ENCODE measurements at places on chromosomes 1 and 21. TPM values are rescaled to one million over a fixed set of nuclear protein-coding genes. Genes with fewer than 3 reads are reported as not detected.

CR1 gene
- polyA plus RNA-seq, result 0.79 TPM

ACTN2 gene
- 2.6 TPM for polyA plus RNA-seq

TSSK3 gene
- 2.8 TPM for polyA plus RNA-seq

RGS7 gene
- 0.43 TPM for polyA plus RNA-seq

TMIGD3 gene
- polyA plus RNA-seq, result 0.51 TPM

ARMH1 gene
- 6.3 TPM for polyA plus RNA-seq

NEXN gene
- polyA plus RNA-seq, result 34.3 TPM

LRRC38 gene
- polyA plus RNA-seq, result not detected

DCDC2B gene
- polyA plus RNA-seq, result 1.6 TPM

INSRR gene
- polyA plus RNA-seq, result 0.05 TPM

BLACAT1 gene
- polyA plus RNA-seq, result 4.3 TPM

C8B gene
- polyA plus RNA-seq, result 0.09 TPM

DR1 gene
- polyA plus RNA-seq, result 65.8 TPM

TMEM82 gene
- polyA plus RNA-seq, result not detected

DNA sequence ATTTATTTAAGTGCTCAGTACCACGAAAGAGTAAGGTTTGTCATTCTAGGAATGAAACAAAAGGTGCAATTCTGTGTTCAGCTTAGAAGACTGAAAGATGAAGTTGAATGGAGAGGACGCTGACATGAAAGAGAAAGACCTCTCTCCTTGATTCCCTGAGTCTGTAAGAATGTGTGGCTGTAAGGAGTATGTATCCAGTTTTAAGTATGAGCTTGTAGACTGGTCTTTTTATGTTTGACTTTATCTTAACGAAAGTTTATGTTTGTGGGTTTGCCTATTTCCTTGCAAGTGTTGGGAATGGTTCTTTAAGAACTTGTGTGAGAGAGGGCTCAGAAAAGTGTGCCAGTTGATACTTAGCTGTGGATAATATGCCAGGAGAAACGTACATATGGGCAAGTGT lies 1.4 kb downstream of the CHD1L start:
- no peak for DNase-seq

DNA sequence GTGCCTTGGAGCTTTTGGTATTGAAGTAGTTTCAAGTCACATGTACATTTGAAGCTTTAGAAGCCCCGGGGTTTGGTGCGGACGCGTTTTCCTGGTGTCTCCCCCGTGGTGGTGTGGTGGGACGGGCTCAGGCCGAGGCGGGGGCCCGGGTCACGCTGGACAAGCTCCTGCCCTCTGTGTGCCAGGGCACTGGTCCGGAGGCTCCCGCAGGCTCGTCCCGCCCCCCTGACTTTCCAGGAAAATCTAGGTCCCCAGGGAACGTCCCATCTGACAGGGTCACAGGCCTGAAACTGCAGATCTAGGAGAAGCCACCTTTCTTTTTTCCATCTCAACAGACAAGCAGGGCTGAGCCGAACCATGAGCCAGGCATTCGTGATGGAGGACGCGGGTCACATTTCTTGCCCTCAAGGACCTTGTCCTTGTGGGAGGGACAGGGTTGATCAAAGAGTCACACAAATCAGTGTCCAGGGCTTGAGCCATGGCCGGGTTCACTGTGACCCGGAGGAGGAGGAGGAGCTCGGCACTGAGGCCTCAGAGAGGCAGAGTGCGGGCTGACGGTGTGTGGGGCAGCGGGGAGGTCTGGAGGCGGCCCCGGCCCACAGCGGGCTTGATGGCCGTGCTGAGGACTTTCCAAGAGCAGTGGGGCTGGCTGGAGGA lies 1.6 kb downstream of the DMRTB1 start:
- no peak for DNase-seq

- DNase-seq, result no peak
Observed at GRCh38 chr1:171834821-171835220, 6.5 kb upstream of the DNM3 start.

DNA sequence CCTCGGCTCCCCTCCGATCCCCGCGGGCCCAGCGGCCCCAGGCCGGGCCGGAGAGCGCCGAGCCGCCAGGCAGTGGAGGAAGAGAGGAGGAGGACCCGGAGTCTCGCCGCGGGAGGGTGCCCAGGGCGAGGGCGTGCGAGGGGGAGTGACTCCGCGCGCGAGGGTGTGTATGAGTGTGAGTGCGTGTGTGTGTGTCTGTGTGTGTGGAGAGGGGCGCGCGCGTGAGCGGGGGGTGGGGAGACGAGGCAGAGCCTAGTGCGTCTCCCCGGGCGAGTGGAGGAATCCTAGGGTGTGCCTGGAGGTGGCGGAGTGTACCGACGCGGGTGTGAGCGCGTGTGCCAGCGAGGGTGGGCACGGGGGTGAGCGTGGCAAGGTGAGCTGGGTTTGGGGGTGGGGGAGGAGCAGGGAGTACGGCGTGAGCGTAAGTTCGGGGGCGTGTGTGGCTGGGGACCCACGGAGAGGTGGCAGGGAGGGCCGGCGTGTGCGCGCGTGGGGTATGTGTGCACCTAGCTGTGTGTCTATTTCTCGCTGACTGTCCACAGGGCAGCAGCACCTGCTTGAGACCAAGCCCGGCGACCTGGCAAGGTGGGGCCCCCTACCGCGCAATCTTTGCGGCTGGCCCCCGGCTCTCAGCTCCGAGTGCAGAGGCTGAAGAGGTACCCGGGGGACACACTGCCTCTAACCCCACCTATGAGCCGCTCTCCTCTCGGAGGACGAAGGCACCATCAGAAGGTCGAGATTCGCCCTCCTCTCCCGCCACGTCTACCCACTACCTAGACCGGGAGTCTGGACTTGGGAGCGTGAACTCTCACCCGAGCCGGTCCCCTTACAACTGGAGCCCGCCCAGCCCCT lies 784 bp upstream of the KCND3 start:
- DNase-seq, result peak; percentile 83

DNA sequence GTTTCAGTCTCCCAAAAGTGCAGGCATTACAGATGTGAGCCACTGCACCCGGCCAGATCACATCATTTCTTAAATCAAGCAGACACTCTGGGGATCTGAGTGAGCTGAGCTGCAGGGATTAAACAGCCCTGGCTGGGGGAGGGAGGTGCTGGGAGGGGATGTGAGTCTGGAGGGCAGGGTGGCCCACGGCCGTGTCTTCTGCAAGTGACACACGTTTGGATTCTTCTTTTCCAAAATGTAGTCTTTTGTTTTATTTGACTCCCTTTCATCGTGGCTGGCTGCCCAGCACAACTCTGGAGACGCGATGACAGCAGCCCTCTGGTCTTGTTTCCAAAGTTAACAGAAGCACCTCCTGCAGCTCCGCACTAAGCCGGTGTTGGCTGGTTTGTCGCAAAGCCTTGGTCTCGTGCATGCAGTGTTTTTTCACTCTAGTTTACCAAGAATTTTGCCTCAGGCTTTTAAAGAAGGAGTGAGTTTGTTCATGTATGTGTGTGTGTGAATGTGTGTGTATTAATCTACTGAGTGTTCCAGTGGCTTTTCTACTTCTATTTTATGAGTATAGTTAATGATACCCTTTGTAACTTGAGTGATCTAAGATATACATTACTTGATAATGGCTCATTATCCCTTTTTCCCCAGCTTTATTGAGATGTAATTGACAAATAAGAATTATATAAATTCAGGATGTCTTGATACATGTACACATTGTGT lies 2.8 kb upstream of the KRTAP10-5 start:
- peak; percentile 11 for DNase-seq

DNA sequence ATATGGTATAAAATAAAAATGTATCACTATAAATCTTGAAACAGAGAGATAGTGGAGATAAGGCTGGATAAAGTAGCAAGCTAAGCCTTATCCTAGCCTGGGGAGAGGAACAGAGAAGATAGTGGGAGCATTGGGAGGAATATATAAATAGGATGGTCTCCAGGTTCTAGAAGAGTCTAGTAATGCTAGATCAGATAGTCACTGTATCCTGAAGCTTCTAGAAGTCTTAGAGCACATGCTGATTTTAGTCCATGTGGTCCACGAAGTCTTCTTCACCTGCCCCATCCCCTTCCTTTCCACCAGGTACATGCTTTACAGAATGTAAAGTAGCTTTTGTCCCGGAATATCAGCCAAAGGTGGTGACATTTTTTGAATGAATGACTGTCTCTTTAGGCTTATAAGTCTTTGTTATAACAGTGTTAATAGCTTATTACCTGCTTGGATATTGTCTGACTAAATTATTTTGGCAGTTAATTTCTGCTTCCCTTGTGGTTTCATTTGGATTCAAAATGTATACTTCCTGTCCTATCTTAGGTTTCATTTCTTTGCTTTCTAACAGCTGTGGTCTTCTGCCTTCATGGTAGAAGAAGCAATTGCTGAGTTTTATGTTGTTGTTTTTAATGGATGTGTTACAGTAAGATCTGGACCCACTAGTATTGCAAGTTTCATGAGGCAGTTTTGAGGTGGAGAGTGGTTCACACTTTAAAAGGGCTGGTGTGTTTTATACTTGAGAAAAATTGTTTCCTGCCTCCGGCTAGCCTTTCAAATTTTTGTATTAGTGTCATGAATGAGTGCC lies 5.9 kb downstream of the SMG7 start:
- DNase-seq, result no peak

- DNase-seq, result no peak
Observed at GRCh38 chr1:45998020-45998617, 134.3 kb downstream of the PIK3R3 start.

GRCh38 chr21:38680401-38680800 lies 125.3 kb upstream of the ETS2 start:
- DNase-seq, result no peak

GRCh38 chr1:59199719-59200376 lies 97.0 kb upstream of the FGGY start:
- DNase-seq, result no peak

DNA sequence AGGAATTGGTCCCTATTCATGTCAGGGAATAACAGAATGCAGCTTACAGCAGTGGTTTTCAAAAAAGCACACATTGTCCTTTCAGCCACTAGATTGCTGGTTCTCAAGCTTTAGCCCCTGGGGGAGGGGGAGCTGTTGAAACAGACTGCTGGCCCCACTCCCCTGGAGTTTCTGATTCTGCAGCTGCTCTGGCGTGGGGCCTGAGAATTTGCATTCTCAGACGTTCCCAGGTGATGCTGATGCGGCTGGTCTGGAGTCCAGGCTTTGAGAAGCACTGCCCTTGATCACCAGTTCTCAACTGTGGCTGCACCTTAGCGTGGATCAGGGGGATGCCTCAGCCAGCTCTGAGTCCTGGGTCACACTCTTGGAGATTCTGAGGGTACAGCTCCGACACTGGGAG lies 62.7 kb upstream of the LAPTM5 start:
- DNase-seq, result no peak

GRCh38 chr1:2823921-2824610 lies 22.6 kb upstream of the TTC34 start:
- DNase-seq, result no peak

- no peak for DNase-seq
Observed at GRCh38 chr1:27001570-27002360, 8.3 kb downstream of the TRNP1 start.

GRCh38 chr1:33630686-33631085 lies 158.2 kb downstream of the ZSCAN20 start:
- no peak for DNase-seq

DNA sequence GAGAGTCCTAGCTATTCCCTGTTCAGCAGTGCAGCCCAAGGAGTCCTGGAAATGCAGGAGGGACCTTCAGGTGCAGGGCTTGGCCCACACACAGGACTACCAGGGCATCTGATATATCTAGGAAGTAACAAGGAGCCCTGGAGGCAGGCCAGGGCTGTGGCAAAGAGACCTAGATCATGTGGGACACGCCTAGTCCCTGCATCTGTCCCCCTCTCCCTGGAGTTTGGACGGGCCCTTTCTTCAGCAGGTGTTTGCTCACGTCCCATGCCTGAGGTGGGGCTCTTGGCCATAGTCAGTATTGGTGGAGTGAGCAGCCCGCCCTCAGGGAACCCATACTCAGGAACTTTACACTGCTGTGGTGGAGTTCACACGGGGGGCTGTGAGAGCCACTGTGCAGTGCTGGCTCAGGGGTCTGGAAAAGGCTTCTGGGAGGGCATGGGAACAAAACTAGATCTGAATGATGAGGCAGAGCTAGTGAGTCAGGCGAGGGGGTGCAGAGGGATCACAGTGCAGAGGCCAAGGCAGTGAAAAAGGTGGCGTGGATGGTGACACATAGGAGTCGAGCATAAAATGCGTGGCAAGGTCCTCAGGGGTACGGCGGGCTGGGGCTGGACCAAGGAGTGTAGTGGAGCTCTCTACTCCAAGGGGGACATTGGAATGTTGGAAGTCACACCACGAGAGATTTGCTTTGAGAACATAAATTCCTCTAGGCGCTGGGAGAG lies 25.6 kb downstream of the TMEM53 start:
- DNase-seq, result no peak

GRCh38 chr1:178537382-178538090 lies 24.6 kb downstream of the TEX35 start:
- no peak for DNase-seq

DNA sequence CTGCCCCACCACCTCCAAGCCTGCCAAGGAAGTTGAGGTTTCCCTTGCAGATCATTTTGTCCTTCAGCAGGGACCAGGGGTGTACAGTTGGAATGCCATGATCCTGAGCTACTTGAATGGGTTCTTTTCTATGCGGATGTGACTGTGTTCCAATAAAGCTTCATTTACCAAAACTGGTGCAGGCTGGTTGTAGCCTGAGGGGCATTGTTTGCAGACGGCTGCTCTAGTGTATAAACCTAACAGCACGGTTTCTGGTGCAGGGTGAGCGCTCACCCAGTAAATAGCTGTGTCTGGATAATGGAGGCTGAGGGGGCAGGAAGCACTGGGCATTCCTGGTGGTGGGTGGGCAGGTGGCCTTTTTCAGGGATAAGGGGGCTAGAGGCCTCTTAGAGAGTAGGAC lies 72.7 kb upstream of the ACTL8 start:
- DNase-seq, result no peak

GRCh38 chr1:85495556-85495955 lies 30.6 kb upstream of the DDAH1 start:
- DNase-seq, result no peak

- no peak for DNase-seq
Observed at GRCh38 chr1:3942416-3943122, 42.5 kb upstream of the C1orf174 start.

DNA sequence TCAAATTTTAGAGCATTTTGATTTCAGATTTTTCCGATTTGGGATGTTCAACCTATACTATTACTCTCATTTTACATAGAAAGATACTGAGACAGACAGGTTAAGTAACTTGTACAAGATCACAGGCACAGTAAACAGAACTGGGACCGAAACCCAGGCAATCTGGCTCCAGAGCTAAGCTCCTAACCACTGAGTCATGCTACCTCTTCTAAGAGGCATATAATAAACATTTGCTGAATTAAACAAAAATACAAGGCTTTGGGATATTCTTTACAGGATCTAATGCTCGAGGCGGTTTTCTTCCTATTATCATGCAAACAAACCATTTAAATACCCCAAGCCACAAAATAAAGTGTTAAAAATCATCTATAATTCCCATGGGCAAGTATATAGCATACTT lies 50.3 kb downstream of the MCOLN2 start:
- no peak for DNase-seq

DNA sequence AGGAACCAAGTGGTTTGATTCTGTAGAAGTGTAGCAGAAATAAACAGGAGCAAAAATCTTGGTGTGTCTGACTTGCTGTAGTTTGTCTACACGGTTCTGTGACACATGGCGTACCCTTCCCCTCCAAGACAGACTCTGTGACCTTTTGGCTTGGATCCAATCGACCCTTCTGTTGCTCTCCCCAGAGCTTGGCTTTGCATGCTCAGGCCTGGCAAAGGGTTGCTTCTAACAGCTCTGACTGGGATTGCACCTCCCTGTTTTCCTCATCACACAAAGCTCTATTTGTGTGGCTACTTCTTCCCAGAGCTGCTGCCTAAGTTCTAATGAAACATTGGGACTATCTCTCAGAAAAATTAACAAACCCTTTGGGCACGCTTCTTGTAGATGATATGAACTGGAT lies 24.0 kb downstream of the NGF start:
- DNase-seq, result no peak

GRCh38 chr1:15707239-15707925 lies 23.3 kb downstream of the PLEKHM2 start:
- no peak for DNase-seq
